ENCODE measurements at places on chromosomes 12 and 14.

DNA sequence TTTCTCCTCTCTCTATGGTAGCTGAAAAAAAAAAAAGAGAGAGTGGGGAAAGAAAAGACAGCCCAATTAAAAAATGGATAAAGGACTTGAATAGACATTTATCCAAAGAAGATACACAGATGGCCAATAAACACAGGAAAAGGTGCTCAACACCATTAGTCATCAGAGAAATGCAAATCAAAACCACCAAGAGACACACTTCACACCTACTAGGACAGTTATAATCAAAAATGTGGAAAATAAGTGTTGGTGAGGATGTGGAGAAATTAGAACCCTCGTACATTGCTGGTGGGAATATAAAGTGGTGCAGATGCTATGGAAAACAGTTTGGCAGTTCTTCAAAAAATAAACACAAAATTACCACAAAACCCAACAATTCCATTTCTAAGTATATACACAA lies 172.4 kb upstream of the GRIN2B start:
- DNase-seq: no peak

DNA sequence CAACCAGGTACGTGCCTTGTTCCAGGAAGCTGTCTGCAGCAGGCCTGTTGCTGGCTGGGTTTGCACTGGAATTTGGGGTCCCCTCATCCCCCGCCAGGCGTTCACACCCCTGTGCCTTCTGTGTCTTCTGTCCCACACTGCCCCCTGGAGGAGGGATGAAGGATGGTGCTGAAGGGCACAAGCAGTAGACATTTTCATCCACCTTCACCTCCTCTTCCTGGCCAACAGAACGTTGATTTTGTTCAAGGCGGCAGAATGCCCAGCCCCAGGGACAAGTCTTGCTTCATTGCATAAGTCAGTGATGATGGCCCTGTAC lies 122.1 kb downstream of the CALM1 start:
- peak; percentile 37 for DNase-seq

- no peak for DNase-seq
Observed at GRCh38 chr12:27602516-27602915, 78.5 kb downstream of the PPFIBP1 start.

- no peak for DNase-seq
Observed at GRCh38 chr14:64801800-64802199, 77.9 kb downstream of the SPTB start.

DNA sequence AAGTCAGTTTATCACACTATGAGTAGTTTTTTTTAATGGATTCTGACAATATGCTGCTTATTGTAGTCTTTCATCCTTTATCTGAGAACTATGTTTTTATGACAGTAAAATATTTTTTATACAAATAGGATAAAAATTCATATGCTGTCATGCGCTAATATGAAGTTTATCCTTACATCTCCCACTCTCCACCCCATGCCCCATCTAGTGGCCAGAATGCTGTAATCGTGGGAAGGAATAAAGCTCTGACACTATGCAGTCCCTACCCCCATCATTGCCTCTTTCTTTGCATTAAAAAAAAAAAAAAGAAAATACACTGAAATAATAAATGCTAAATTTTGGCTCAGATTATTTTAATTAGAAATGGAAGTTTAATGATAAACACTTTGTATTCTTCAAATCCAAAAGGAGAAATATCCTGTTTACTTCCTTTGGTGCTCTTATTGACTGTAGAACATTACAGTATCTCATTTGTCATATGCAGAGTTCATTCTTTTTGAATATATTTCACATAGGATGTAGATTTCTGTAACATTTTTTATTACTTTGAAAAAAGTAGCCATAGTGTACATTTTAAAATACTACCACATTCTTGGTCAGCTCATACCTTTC lies 145.9 kb upstream of the SLCO1C1 start:
- DNase-seq: no peak

GRCh38 chr14:44396226-44396625 lies 110.9 kb downstream of the FSCB start:
- DNase-seq: no peak

DNA sequence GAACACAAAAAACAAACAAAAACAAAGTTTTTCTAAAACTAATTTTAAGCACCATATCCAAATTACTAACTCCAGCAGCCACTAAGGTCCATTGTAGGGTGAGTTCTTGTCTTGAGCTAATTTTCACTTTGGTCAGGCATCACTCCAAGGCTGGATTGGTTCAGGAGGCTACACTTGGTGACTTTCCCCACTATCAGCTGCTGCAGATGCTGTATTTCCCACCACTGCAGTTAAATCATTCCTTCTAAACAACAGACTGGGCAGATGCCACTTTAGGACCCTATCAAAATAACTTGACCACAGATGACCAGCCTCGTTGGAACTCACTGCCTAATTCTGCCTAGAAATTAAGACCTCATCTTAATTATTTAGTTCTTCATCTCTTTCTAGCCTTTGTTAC lies 140.5 kb downstream of the SLC16A7 start:
- DNase-seq: no peak

GRCh38 chr12:61860451-61860850 lies 399.8 kb upstream of the USP15 start:
- DNase-seq: no peak

DNA sequence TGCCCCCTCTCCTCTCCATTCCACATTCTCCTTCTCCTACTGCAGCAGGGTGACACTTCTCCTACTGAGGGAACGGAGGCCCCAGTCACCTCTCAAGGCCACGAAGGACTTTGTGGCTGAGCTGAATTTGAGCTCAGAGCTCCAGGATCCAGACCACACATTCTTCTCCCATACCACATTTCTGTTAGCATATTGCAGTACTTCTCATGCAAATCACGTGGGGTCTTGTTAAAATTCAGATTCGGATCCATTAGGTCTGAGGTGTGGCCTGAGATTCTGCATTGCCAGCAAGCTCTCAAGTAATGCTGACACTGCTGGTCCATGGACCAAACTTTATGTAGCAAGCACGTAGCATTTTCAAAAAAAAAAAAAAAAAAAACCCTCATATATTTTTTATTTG lies 9.6 kb upstream of the IFI27L2 start:
- DNase-seq: no peak

DNA sequence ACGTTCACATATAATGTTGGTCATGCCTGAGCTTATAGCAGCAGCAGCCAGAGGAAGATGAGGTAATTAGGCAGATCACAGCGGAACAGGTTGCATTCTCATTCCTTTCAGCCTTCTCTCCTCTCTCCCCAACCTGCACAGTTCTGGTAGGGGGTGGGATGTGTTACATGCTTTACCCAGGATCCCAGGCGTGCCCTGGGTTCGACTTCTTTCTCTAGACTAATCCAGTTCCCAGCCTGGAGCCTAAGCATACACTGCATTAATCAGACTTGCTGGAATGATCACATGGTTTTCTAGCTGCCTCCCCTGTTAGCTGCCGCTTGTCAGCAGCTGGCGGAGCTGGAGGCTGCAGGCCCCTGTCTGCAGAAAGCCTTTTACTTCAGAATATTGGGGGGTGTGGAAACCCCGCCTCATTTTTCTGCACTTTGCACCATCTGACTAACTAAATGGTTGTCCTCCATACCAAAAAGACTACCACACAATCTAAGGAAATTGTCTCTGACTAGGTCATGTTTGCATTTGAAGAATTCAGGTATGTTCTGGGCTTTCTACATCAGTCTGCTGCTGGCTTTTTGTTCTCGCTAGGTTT lies 46.0 kb upstream of the EVL start:
- no peak for DNase-seq

- peak; percentile 5 for DNase-seq
Observed at GRCh38 chr12:96034621-96035282, 635 bp downstream of the LTA4H start.

DNA sequence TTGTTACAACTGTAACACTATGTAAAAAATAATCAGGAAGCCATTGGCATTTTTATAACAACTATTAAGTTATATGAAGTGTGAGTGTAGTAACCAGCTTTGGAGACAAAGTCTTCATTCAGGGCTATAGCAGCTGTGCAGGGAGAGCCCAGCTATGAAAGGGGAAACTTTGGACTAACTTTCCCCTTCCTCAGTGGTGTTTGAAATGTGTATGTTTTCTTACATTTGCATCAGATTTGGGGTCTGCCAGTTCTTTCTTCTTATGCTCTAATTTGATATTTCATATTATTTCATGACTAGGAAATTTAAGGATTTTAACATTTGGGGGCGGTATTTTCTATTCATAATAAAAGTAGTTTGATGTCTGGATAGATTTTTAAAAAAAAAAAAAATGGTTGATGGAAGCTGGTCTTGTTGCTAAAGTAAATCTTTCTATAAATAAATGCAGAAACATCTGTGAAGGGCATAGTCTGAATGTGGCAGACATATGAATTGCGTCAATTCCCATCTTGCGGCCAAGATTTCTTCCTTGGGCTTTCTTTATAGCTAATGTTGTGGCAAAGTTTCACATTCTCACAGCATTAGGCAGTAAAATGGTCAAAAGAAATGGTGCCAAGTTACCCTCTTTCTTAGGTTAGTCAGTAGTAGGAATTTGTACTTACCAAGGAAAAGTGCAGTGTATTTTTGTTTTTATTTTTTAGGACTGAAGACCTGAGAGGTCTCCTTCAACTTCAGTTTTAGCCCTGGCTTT lies 35.6 kb downstream of the RASSF8 start:
- DNase-seq: no peak

DNA sequence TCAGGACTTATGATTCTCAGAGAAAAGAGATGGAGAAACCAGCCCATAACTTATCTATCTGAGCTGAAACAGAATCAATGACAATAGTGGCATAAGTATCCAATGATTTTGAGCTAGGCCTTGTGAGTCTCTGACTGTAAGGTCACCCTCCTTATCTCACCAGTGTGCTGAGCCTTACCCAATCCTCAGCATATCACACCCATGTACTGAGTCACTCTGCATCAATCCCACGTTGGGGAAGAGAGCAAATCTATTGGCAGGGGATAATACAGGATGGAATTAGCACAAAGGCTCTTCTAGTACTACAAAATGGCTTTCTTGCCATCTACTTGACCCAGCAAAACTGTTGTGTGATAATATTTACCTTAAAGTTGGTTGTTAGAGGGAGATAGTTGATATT lies 997.8 kb downstream of the NRXN3 start:
- no peak for DNase-seq

GRCh38 chr14:94886931-94887330 lies 117.0 kb upstream of the GSC start:
- no peak for DNase-seq

GRCh38 chr12:90152897-90153624 lies 444.4 kb upstream of the ATP2B1 start:
- no peak for DNase-seq

DNA sequence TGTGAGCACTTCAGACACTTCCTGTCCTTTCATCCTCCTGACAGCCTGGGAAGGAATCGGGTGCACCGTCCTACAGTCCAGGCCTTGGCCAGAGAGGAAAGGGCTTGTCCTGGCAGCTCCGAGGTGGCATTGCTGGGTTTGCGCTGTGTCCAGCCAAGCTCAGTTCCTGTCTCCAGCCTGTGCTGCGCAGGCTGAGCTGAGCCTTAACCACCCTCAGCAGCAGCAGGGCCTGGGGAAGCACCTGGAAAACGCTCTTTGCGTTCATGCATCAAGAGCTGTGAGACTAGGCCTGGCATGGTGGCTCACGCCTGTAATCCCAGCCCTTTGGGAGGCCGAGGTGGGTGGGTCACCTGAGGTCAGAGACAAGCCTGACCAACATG lies 33.7 kb upstream of the EML1 start:
- DNase-seq: no peak

DNA sequence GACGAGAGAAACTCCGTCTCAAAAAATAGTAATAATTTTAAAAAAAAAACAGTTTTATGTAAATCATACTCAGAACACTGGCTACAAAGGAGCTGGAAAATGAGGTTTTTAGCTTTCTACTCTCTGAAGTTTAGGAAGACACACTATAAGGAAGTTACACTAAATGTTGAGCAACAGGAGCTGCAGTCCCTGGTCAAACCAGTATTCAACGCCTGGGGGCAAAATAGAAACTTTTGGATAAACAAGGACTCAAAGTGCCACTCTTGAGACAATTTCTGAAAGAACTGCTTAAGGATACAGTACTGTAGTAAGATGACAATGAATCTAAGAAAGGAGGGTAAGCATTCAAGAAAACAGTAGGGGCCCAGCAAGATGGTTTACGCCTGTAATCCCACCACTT lies 29.3 kb downstream of the ACTR6 start:
- no peak for DNase-seq

GRCh38 chr14:83309211-83309610 lies 1775.6 kb upstream of the SEL1L start:
- no peak for DNase-seq

DNA sequence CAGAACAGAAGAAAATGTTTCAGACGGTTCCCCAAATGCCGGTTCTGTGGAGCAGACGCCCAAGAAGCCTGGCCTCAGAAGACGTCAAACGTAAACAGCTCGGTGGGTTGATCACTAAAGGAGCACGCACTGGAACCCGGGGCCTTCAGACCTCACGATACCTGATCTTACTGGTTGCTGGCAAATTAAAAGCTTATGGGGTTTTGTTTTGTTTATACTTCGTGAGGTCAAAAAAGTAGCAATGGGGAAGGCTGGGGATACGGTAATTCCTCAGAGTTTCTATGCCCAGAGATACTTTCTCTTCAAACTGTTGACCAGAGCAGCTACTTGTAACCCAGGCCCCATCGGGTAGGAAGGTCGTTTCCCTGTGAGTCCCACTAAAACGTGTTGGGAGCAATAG lies 1.7 kb downstream of the CDKN1B start:
- DNase-seq: peak; percentile 19

DNA sequence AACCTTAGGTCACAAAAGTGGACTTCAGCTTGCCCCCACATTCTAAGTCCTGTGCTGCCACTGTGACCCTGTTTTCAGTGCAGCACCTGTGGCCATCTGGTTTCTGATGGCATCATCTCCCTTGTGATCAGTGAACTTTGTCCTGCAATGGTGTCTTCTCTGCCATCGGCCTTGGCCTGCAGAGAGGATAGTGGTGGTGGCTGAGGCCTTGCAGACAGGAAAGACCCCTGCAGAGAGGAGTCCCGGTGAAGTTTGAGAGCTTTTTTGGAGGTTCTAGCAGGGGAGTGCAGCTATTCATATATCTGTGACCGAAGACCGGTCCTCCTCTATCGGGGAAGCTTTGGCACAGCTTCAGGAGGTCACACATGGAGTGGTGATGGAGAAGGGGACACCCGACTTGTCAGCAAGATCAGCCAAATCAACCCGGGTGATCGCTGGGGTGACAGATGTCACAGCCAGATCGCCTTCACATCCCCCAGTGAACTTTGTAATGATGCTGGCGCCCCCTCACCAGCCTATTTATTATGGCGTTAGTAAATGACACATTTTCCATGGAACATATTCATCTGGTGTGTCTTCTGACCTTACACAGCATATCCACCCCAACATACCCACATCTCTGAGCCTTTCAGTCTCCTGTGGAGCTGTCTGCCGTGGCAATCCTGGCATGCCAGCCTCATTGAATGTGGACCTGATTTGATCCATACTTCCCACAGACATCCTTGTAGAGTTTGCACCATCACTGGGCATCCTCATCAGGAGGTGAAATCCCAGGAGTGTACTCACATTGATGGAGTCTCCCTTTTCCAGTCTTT lies 136.1 kb downstream of the PAPOLA start:
- no peak for DNase-seq

- no peak for DNase-seq
Observed at GRCh38 chr12:4286771-4287317, 13.3 kb downstream of the CCND2 start.

- DNase-seq: no peak
Observed at GRCh38 chr14:61419201-61419600, 97.8 kb downstream of the PRKCH start.

GRCh38 chr14:65993103-65993502 lies 493.1 kb upstream of the CCDC196 start:
- no peak for DNase-seq

All from activated CD4-positive, alpha-beta T cell treated with anti-CD3 and anti-CD28 coated beads, Interleukin-2, amount 50 U/mL, for 1 hour (primary cell).